ENCODE measurements at places on chromosomes 11 and 22. TPM values are rescaled to one million over a fixed set of nuclear protein-coding genes. Genes with fewer than 3 reads are reported as not detected.

Gene UBQLN3
- not detected for polyA plus RNA-seq

Gene ACTN3
- polyA plus RNA-seq, result 0.01 TPM

Gene CHRM4
- polyA plus RNA-seq, result 0.03 TPM

Gene LARGE2
- polyA plus RNA-seq, result 16.4 TPM

Gene POU2AF1
- 0.10 TPM for polyA plus RNA-seq

Gene UEVLD
- polyA plus RNA-seq, result 13.0 TPM

All from mammary epithelial cell (primary cell).